Activated CD8-positive, alpha-beta memory T cell treated with anti-CD3 and anti-CD28 coated beads, Interleukin-2, amount 50 U/mL, for 4 hours (primary cell): ENCODE measurements at places on chromosomes 7 and 10.

DNA sequence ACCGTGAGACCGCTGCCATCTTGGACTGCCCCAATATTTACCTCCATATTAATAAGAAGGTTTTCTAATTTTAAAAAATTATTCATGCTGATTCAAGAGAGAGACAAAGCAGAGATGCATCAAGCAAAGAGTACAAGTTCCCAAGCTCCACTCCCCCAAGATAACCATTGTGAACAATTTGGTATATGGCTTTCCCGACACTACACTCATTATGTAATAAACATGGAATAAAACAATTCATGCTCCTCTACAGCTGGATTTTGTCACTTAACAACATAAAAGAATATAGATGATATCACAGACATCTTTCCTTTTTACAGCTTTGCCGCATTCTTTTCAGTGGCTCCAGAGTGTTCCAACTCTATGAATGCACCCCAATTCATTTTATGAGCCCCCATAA lies 307.6 kb downstream of the FGFR2 start:
- no peak for DNase-seq

DNA sequence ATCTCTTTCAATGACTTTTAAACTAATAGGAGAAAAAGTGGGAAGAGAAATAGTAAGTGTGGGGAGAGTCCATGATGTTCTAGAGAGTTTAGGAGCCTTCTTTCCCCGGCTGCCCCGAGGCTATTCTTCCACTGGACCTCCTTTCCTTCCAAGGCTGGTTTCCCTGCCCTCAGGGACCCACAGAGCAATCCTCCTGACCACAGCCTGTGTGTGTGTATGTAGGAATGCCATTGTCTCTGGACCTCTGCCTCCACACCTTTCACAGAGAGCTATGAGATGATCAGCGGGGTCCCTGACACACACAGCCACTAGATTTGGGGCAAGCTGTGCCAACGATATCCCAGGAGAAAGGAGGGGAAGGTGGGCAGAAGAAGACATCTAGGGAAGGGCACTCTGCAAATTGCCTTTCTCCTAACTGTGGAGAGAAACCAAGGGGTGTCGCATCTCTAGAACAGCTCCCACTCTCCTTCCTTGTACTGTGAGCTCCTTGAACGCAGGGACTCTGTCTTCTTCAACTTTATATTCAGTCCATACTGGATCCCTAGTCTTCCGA lies 13.3 kb upstream of the CHCHD3 start:
- DNase-seq, result no peak

GRCh38 chr10:117993166-117993565 lies 53.6 kb downstream of the RAB11FIP2 start:
- no peak for DNase-seq

- DNase-seq, result no peak
These were observed 236.3 kb downstream of the KLF6 start for GRCh38 chr10:3548702-3549101.

DNA sequence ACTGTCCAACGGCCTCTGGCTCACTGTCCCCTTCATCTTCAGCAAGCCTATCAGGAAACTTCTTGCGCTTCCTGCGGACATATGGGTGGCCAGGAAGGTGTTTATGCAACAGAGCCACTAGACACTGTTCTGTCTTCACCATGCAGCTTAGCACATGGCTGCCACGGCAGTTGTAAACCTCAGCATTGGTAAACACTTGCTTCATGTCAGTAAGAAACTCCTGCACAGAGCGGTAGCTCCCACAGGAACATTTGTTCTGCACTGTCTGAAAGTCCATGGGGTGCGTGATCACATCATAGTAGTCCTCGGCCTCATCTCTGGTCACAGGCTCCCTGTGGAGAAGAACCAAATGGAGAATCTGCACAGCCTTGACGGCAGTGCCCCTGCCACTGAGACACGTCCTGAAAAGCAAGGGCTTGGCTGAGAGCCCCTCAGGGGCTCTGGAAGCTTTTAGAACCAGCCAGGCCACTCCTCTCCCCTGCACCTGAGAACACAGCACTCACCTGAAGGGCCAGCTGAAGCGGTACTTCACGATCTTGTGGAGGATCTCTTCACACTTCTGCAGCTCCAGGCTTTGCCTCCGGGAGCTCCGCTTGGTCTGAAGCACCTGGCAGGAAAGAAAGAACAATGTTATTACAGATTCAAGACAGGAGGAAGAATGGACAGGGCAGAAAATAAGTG lies 8.8 kb downstream of the FZD9 start:
- DNase-seq, result no peak

DNA sequence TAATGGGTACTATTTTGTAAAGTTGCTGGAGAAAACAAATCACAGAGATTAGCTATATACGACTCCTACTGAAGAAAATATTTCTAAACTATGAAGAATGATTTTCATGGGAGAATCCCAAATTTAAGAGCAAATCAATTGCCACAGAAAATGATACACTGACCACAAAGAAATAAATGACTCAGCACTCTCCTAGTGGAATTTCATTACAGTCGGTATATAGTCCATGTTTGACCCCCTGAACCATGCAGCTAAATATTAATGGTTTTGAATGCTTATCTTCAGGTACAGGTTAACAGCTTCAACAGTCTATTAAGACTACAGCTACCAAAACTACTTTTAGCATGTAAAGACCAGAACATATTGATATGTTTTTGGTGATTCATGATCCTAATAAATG lies 65.0 kb downstream of the IDE start:
- no peak for DNase-seq

DNA sequence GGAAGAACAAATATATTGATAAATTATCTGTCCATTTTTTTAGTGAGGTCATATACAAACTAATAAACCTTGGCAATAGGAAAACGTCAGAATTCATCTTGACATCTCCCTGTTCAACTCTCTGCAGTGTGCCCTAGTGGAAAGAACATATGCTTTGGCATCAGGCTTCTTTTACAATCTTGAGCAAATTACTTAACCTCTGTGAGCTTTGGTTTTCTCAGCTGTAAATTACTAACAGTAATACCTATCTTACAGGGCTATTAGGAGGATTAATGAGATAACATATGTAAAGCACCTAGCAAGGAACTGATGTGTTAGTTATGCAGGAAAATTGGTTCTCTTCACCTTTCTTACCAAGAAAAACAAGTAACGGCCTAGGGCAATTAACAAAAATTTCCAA lies 161.8 kb downstream of the PHTF2 start:
- no peak for DNase-seq

- no peak for DNase-seq
These were observed 69.7 kb upstream of the FHIP2A start for GRCh38 chr10:114751856-114752255.

DNA sequence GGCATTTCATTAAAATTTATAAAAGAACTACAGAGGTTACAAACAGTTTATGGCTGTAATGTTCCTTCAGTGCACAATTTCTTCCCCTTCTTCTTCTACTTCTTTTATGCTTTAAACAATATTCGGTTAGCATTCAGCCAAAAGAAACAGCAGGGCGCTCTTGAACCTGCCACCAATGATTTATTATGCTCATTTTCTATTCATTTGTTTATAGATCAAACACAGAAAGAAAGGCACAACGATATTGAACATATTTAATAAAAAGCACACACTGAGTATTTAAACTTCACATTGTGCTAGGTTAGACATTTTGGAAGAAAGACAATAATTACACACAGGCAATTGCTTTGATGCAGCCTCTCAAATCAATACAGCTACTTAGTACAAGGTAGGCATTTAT lies 1025.8 kb upstream of the LRRN3 start:
- DNase-seq, result no peak
